Activated naive CD8-positive, alpha-beta T cell treated with anti-CD3 and anti-CD28 coated beads, Interleukin-2, amount 10 ng/mL, durations not matched to agents 7 days and 5 days (primary cell): ENCODE measurements at places on chromosomes 3 and 15. TPM values are rescaled to one million over a fixed set of nuclear protein-coding genes. Genes with fewer than 3 reads are reported as not detected.

Gene HIGD2B
- 0.62 TPM for total RNA-seq

Gene RYR3
- total RNA-seq: not detected

Gene RNF111
- total RNA-seq: 38.2 TPM

Gene TMEM212
- total RNA-seq: not detected

Gene ANKRD63
- 0.26 TPM for total RNA-seq

Gene TEX264
- 49.8 TPM for total RNA-seq

Gene RTP1
- not detected for total RNA-seq

Gene ARGFX
- not detected for total RNA-seq

GRCh38 chr3:14799146-14799545, 19.6 kb upstream of the FGD5 start:
- peaks cover 20% of the 10 kb centered on the region for H3K27me3 ChIP-seq
- no peak overlapping the region for H3K4me3 ChIP-seq

DNA sequence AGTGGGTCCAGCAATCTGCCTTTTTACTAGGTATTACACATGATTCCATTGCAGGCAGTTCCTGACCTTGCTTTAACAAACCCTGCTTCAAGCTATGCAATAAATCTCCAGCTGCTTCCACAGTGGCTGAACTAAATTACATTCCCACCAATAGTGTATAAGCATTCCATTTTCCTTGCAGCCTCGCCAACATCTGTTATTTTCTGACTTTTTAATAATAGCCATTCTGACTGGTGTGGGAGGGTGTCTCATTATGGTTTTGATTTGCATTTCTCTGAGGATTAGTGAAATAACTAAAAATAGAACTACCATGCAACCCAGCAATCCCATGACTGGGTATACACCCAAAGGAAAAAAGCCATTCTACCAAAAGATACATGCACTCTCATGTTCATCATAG, 36.4 kb upstream of the DNAJC13 start:
- no peak overlapping the region for H3K4me3 ChIP-seq
- H3K4me1 ChIP-seq: no peaks in the 10 kb centered on the region
- H3K36me3 ChIP-seq: no peaks in the 10 kb centered on the region
- H3K27me3 ChIP-seq: peaks cover 9% of the 10 kb centered on the region
- no peak for DNase-seq

DNA sequence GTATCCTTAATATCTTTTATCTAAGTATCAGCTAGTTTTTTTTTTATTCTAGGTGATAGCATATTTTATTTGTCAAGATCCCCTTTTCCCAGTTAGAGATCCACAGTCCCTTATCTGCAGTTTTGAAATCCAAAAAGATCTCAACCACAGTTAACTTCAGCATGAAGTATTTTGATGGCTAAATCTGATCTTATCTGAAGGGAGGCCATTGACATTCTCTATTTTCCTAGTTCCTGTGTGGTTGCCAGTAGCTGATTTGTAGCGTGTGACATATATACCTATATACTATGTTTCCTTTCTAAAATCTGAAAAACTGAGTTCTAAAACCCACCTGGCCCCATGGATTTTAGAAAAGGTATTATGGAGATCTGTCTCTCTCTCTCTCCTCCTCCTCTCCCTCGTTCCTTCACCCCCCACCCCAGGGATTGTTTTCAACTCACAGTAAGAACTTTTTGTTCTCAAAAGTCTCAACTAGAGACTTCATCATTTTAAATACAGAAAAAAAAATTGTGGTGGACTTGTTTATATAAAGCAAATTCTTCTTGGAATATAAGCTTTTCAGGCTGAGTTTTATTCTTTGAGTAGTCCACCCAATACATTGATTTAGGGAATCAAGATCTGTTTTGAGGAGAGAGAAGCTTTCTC, 12.3 kb downstream of the TCF12 start:
- H3K36me3 ChIP-seq: peaks cover 55% of the 10 kb centered on the region
- H3K4me3 ChIP-seq: no peak overlapping the region
- peaks cover 23% of the 10 kb centered on the region for H3K4me1 ChIP-seq

- DNase-seq: no peak
- no peak overlapping the region for H3K4me3 ChIP-seq
- H3K27me3 ChIP-seq: no peaks in the 10 kb centered on the region
- peaks cover 23% of the 10 kb centered on the region for H3K36me3 ChIP-seq
- peaks cover 4% of the 10 kb centered on the region for H3K4me1 ChIP-seq
Measured at GRCh38 chr3:126464093-126464492, 11.6 kb downstream of the ZXDC start.

GRCh38 chr15:57795261-57795660, 88.7 kb downstream of the POLR2M start:
- no peaks in the 10 kb centered on the region for H3K36me3 ChIP-seq
- no peaks in the 10 kb centered on the region for H3K4me1 ChIP-seq
- no peak overlapping the region for H3K4me3 ChIP-seq
- H3K27ac ChIP-seq: no peak overlapping the region
- peaks cover 8% of the 10 kb centered on the region for H3K27me3 ChIP-seq

DNA sequence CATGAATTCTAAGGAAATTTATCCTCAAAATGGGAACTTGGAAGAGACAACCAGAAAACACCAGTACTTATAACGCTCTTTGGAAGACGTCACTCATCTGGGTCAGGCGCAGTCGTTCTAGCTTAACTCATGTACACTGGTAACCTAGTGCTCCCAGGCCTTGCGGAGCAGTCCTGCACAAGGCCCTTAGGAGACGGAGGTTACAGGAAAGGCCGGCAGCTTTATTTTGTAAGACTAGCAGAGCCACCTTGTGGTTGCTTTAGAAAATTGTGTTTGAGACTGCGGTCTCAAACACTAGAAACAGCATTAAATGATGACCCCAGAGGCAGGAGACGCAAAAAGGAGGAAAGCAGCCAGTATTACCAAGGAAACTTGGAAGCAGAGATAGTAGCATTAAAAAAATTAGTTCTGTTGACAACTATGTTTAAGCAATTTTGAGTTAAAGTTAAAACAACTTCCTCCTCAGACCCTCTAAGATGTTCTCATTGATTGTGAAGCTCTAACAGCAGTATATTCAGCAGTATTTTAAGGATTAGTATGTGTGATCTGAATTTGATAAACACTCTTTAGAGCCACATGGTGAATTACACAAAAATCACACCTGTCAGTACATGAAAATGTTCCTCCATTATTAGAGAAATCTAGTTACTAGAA, 141.9 kb upstream of the C2CD4B start:
- no peak for DNase-seq
- H3K36me3 ChIP-seq: no peaks in the 10 kb centered on the region
- H3K4me1 ChIP-seq: peaks cover 7% of the 10 kb centered on the region
- H3K27ac ChIP-seq: peak overlapping the region; percentile 59

- DNase-seq: no peak
- peaks cover 43% of the 10 kb centered on the region for H3K36me3 ChIP-seq
- H3K4me1 ChIP-seq: peaks cover 26% of the 10 kb centered on the region
- no peaks in the 10 kb centered on the region for H3K27me3 ChIP-seq
- peak overlapping the region; percentile 49 for H3K27ac ChIP-seq
Measured at GRCh38 chr3:11306817-11307589, 34.8 kb downstream of the ATG7 start.

DNA sequence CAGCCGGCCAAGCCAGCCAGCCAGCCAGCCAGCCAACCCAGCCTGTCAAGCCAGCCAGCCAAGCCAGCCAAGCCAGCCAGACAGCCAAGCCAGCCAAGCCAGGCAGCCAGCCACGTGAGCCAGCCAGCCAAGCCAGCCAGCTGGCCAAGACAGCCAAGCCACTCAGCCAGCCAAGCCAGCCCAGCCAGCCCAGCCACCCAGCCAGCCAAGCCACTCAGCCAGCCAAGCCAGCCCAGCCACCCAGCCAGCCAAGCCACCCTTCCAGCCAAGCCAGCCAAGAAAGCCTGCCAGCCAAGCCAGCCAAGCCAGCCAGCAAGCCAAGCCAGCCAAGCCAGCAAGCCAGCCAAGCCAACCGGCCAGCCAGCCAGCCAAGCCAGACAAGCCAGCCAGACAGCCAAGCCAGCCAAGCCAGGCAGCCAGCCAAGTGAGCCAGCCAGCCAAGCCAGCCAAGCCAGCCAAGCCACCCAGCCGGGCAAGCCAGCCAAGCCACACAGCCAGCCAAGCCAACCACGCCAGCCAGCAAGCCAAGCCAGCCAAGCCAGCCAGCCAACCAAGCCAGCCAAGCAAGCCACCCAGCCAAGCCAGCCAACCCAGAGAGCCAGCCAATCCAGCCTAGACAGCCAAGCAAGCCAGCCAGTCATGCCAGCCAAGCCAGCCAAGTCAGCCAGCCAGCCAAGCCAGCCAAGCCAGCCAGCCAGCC, 199.5 kb downstream of the GOLGA6L6 start:
- H3K4me3 ChIP-seq: no peak overlapping the region
- no peaks in the 10 kb centered on the region for H3K27me3 ChIP-seq
- DNase-seq: peak; percentile 41
- no peaks in the 10 kb centered on the region for H3K36me3 ChIP-seq
- H3K4me1 ChIP-seq: no peaks in the 10 kb centered on the region
- no peak overlapping the region for H3K27ac ChIP-seq

DNA sequence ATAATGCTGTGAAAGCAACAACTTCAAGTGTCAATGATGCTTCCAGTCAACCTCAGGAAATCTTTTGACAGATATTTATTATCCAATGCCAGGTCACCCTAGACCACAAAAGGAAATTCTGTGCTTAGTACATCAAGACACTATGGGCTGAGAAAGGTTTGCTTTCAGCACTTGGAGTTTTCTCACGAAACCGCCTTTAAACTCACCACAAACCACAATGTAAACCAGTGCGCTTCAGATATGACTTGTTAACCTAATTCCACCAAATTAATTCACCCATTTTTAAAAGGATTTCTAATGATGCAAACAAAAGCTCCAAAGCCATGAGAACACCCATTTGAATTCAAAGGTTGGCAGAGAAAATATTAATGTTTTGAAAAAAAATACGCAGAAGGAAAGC, 292.9 kb upstream of the NR2F2 start:
- H3K36me3 ChIP-seq: no peaks in the 10 kb centered on the region
- DNase-seq: no peak
- H3K4me1 ChIP-seq: peaks cover 8% of the 10 kb centered on the region
- peaks cover 67% of the 10 kb centered on the region for H3K27me3 ChIP-seq
- H3K4me3 ChIP-seq: no peak overlapping the region
- no peak overlapping the region for H3K27ac ChIP-seq

DNA sequence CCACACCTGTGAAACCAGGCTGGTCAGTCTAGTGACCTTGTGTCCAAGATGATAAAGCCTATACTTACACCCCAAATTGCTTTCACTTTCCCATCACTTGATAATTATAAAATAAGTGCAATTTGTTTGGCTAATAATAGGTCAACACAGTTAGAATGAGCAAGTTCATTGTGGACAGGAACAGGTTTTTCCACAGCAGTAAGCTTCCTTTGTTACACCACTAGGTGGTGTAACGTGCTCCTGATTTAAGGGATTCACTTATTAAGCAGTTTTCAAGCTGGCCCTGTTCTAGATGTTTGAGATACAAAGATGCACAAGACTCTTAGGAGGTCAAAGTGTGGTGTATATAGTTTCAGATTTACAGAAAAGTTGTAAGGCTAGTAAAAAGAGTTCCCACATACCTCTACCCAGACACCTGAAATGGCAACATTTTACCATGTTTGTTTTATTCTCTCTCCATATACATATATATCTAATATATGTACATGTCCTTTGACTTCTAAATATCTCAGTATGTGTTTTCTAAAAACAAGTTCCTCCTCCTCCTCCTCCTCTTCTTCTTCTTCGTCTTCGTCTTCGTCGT, 6.8 kb upstream of the MFSD1 start:
- DNase-seq: no peak
- H3K4me1 ChIP-seq: peaks cover 3% of the 10 kb centered on the region
- no peak overlapping the region for H3K27ac ChIP-seq
- peaks cover 21% of the 10 kb centered on the region for H3K27me3 ChIP-seq
- H3K36me3 ChIP-seq: no peaks in the 10 kb centered on the region

DNA sequence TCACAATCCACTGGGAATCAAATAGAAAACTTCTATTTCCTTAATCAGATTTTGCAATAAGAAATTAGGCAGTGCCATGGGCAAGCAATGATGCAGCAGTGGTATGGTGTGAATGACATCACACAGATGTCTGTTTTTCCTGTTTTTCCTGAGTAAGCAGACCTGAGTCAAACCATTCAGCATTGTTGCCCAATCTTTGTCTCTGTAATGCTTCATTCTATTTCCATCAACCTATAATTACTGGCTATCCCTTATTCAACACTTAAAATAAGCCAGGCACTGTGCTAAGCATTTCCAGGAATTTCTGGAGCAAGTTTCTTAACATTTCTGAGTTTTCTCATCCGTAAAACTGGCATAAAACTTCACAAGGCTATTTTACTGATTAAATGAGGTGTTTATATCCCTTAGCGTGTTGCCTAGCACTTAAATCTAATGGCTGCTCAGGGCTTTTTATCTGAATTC, 11.3 kb upstream of the OXSR1 start:
- peaks cover 1% of the 10 kb centered on the region for H3K27me3 ChIP-seq
- no peak overlapping the region for H3K27ac ChIP-seq
- peaks cover 1% of the 10 kb centered on the region for H3K36me3 ChIP-seq
- H3K4me1 ChIP-seq: peaks cover 30% of the 10 kb centered on the region
- H3K4me3 ChIP-seq: no peak overlapping the region

GRCh38 chr15:51263116-51263515, 75.3 kb downstream of the CYP19A1 start:
- no peak overlapping the region for H3K4me3 ChIP-seq
- H3K27me3 ChIP-seq: peaks cover 24% of the 10 kb centered on the region
- no peaks in the 10 kb centered on the region for H3K36me3 ChIP-seq
- no peak overlapping the region for H3K27ac ChIP-seq
- no peak for DNase-seq

DNA sequence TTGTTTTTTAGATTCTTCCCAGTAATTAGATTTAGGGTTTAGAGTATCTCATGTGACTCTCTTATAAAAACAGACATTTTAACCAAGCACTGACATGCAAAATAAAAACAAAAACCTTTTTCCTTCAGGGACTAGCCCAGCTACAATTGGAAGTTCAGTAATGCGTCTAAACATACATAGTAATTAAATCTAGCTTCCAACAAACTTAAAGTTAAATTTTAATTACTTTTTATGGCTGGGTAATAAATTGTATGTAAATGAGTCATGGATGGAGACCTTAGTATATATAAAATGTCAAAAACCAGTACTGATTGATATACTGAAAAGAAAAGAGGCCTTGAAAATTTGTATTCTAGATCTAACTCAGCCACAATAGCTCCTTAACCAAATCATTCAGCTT, 43.6 kb upstream of the AP4E1 start:
- H3K4me3 ChIP-seq: no peak overlapping the region
- no peaks in the 10 kb centered on the region for H3K36me3 ChIP-seq
- no peaks in the 10 kb centered on the region for H3K4me1 ChIP-seq
- DNase-seq: no peak
- H3K27ac ChIP-seq: no peak overlapping the region
- peaks cover 2% of the 10 kb centered on the region for H3K27me3 ChIP-seq
